HS-27A (cell line): ENCODE measurements at places on chromosomes 1 and 21.

DNA sequence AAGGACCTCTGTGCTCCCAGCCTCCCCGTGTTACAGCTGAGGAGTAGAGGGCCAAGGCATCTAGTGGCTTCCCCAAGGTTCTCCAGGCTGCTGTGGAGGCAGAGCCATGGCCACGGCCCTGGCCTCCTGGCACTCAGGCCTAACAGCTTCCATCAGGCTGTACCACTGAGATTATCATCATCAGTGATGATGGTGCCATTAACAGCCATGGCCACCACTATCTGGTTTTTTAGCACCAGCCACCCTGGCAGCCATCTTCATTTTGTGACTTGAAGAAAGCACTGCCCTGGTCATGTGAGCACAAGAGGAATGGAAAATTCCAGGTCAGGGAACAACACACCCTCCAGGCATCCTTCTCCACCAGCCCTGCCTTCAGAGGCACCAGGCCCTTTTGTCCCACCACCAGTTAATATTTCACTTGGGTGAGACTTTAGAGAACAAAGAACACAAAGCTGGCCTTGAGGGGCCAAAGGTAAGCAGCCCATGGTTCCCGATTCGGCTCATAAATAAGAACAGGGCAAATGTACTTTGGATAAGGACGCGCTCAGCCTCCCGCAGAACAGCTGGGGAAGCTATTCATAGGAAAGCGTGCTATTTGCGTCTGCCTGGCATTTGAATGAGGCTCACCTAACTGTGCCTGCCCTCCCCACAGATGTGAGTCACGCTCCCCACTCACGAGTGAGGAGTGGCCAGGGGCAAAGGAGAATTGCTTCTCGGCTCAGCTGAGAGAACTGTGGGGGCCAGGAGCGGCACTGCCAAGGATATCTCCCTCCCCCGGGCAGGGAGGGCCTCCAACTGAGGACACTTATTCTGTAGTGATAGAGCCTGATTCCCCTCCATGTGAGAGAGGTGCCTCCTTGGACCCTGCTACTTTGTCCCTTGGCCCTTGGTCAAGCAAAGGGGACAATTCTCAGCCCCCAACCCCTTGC is 95.6 kb downstream of the CD58 start:
- DNase-seq = no peak

GRCh38 chr1:192986110-192986747 is 72.9 kb downstream of the UCHL5 start:
- DNase-seq = no peak

DNA sequence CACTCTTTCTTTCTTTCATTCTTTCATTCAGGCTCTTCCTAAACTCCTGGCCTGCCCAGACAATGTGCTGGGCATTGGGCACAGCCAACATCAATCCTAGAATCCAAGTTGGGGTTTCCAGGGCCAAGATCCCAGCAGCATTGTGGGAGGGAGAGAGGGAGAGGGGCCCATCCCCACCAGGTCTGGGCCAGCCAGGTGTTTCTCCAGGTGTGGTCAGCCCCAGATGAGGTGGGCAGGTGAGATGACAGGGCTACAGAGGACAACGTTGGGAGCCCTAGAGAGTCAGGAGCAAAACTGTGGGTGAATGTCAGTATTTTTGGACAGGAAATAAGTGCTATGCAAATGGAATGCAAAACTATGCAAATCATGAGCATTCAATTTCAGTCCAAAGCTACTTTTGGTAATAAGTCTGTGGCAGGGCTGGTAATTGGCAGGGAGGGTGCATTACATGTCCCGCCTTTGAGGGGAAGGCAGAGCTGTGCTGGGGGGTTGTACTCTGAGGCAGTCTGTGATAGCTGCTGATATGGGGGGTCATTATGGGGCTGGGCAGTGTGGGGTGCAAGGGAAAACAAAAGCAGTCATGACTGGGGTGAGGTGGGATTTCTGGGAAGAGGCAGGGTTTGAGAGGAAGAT is 139.9 kb upstream of the IGSF21 start:
- no peak for DNase-seq

DNA sequence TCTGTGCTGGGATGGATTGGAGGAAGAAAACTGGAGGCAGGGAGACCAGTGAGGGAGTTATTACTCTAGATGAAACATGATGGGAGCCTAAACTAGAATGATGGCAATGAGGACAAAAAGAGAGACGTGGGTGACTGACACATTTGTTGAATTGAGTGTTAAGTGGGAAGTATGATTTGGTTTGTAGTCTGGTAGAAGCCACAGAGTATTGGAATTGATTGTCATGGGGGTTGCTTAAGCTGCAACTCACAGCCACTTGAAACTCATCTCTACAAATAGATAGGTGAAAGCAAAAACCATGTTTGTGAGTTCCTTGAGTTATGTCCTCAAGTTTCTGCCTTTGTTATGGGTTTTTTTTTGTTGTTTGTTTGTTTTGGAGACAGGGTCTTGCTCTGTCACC is 28.4 kb downstream of the FABP3 start:
- DNase-seq = no peak

DNA sequence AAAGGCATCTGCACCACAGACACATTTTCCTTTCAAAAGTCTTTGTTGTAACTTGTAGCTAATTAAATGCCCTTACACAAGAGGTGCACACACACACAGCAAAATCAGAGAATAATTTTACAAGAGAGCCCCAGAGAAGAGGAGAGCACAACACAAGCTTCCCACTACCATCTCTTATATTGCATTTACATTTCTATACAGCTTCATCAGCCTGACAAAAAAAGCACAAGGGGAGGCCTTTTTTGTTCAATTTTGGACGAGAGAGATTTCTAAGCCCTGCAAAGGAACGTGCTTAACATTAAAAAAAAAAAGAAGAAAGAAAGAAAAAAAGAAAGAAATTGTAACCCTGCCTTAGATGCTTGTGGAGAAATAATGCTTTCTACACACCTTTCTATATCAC is 17.1 kb upstream of the ESRRG start:
- DNase-seq = no peak

DNA sequence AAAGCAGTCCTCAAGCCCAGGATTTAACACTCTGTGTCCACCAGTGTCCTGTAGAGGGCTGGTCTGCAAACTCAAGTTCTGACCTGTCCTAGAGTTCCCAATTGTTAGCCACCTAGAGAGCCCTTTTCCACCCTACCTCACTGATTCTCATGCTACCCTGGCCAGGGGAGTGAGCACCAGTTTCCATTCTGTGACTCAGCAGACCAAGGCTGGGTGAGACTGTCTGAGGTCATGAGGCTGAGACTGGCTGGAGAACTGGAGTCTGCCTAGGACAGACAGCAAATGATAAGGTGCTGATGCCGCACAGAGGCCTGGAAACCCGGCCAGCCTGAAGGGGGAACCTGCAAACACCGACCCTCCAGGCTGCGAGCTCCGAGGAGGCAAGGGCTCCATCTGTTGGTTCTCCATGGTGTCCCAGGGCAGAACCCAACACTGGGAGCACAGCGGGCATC is 13.7 kb downstream of the GLIS1 start:
- DNase-seq = no peak

DNA sequence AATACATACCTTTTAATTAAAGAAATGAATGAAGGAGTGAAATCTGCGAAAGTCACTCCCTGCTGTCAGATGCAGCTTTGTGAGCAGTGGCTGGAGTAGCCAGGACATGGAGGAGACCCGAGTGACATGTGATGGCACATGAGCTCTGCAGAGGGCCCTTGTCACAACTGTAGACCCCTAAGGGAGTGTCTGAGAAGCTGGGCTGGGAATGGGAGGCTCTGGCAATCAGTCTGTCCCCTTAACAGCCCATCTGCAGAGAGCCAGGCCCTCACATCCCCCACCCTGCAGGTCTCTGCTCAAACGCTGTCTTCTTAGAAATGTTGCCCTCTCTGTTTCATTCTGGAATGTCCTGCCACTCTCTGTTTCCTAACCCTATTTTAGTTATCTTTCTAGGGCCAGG is 124.3 kb downstream of the HMGB4 start:
- no peak for DNase-seq

DNA sequence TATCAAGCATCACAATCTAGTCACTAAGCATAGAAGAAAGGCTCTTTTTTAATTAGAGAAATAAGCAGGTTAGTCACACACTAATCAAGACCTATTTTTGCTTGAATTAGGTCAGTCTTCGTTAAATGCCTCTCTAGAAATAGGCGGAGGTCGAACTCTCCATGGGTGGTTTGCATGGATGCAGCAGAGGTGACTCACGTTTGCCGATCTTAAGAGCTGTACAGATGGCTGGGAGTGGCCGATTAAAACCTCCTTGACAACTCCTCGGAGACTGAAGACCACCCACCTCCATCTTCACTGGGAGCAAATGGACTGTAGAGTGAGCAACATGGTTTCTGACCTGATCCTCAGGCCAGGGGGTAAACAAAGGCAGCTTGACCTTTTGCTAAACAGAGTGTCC is 249.3 kb downstream of the ZNF648 start:
- no peak for DNase-seq

GRCh38 chr1:18651713-18652112 is 21.1 kb downstream of the PAX7 start:
- DNase-seq = no peak

DNA sequence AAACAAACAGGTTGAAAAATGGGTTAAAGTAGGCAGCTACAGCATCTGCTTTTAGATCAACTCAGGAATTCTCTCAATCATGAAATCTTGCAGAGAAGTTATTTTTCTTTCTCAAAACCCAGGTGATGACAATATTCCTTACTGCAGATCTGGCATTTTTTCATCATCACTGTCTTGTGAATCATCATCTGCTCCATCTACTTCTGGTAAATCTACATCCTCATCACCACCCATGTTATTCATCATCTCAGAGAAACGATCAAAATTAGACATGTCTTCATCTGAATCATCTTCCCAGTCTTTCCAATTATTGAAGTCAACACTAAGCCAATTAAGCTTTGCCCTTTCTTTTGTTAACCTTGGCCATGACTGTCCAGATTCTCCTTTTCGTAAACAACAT is 21.8 kb downstream of the GBP2 start:
- no peak for DNase-seq

DNA sequence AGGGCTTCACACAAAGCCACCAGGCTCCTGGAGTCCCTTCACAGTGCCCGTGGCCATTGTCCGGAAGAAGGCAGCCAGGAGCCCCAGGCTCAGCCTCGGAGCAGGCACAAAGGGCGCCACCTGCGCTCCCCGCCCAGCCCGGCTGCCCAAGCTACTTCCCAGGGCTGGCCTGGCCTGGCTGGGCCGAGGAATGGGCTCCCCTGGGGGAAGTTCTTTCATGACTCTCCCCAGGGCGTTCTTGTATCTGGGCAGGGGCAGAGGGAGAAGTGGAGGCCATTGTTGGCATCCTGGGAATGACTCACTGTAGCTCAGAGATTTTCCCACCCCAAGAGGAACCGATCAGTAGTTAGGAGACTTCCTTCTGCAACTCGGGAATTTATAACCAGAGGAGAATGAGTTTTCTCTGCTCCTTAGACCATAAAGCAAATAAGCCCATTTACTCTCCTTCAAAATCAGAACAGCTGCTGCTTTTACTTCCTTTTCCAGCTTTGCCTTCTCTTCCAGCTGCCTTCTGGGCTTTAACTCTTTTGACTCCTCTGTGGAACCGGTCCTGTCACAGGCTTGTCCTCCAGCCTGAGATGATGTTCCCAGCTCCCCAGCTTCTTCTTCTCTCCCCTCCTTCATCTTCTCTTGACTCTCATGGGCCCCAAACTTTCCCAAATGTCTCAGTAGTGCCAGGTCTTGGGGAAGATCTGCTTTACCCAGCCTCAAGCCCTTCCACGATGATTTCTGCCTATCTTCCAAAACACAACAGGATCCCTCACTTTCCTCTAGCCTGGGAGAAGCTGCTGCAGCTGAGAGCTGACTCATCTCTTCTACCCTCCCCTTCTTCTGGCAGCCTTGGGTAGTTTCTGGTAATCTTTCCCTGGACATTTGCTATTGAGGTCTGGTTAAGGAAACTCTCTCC is 118.7 kb upstream of the CD34 start:
- no peak for DNase-seq
